CD4-positive, alpha-beta T cell treated with Interleukin-4 for 1 hour (primary cell): ENCODE measurements at places on chromosomes 2 and 18.

DNA sequence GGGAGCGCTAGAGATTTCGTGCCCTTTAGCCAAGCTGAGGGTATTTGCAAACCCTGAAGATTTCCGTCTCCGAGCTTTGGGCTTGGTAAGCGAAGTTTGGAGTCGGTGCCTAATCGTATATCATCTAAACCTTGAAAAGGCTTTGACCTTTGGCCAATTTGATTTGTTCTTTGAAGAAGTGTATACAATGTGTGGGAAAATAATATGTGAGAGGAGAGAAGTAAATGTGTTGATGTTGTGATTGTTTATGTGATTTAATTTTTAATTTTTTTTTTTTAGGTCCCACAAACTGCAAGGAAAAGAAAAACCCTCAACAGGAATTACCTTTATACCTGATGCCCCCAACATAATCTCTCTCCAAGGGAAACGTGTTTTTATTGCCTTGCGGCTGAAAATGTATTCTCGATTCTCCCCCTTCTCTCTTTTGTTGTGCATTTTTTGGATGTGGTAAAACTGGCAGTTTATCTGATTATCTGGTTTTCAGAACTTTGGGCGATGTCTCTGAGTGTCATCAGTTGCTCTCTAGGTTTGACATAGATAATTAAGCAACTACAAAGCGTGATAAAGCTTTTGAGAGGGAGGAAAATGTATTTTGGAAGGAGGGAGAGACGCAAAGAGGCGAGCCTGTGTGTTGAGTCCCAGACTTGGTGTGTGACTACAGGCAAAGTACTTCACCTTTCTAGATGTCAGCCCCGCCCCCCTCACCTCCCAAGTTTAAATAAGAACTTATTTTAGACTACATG lies 912 bp upstream of the FBXO11 start:
- peak; percentile 74 for DNase-seq

GRCh38 chr2:40251137-40251536 lies 200.8 kb downstream of the SLC8A1 start:
- no peak for DNase-seq

- DNase-seq = no peak
These were observed 350.8 kb downstream of the CDH2 start for GRCh38 chr18:27826101-27826500.

DNA sequence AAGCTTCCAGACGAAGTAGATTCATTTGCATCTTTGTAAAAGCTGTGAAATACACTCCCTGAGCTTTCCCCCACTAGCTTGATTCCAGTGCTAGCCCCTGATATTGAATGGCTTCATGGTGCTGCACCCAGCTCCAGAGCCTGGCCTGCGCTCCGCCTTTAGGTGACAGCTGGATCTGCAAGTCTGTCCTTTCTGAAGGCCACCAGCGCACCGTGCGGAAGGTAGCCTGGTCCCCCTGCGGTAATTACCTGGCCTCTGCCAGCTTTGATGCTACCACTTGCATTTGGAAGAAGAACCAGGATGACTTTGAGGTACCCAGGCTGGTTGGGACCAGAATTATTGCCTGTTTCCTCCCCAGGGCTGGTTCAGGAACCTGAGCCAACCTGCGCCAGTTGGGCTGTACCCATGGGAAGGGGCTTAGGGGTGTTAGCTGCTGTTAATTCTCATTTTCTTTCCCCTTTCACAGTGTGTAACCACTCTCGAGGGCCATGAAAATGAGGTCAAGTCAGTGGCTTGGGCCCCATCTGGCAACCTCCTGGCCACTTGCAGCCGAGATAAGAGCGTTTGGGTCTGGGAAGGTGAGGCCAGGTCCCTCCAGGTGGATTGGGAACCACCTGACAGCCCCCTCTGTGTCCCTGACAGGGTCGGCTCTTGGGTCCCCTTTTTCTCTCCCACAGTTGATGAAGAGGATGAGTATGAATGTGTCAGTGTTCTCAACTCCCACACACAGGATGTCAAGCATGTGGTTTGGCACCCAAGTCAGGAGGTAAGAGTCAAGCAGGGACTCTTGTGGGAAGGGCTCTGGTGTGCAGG lies 1.3 kb downstream of the CIAO1 start:
- DNase-seq = peak; percentile 45

DNA sequence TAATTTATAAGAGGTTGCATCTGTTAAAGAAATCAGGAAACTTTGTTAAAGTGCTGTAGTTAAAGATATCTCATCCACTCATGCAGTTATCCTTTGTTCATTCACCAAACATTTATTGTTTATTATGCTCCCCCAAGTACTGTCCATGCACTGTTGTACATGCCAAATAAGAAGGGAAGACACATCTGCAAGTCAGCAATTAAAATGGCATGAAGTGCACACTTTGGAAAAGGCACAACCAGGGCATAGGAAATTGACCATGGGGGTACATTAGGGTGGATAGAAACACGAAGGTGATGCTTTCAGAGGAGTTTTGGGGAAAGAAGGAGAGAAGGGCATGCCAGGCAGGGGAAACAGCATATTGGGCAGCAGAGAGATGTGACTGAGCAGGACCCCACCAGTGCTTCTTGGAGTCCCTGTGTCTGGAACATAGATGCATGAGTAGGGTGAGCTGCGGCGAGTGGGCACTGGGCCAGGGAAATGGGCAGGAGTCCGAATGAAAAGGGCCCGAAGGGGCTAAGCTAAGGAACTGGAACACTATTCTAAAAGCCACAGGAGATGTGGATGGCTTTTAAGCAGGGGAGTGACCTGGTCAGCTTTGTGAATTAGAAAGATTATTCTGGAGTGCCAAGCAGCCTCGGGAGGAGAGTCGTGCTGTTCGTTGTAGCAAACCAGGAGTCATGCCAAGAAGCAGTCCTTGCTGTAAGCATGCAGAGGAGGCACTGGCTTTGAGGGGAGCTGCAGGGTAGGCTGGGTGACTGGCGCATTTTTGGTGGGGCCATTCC lies 316.3 kb downstream of the AGPS start:
- DNase-seq = no peak

DNA sequence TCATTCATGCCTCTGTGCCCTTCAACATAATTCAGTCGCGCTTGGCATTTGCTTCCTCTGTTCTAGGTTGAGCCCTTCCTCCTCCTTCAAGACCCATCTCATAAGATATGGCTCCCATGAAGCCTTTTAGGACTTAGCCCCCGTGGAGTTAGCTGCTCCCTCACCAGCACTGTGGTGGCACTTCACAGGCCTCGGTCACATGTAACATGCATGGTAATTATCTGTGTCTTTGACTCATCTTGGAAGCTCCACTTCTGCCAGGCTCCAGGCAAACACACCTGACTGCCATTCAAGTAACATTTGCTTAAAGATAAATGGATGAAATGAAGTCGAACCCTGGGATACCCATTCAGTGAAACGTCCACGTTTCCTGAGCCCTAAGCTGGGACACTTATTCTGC lies 484.7 kb downstream of the EIPR1 start:
- DNase-seq = no peak

- DNase-seq = no peak
These were observed 4.0 kb downstream of the TMEM200C start for GRCh38 chr18:5891184-5891853.

DNA sequence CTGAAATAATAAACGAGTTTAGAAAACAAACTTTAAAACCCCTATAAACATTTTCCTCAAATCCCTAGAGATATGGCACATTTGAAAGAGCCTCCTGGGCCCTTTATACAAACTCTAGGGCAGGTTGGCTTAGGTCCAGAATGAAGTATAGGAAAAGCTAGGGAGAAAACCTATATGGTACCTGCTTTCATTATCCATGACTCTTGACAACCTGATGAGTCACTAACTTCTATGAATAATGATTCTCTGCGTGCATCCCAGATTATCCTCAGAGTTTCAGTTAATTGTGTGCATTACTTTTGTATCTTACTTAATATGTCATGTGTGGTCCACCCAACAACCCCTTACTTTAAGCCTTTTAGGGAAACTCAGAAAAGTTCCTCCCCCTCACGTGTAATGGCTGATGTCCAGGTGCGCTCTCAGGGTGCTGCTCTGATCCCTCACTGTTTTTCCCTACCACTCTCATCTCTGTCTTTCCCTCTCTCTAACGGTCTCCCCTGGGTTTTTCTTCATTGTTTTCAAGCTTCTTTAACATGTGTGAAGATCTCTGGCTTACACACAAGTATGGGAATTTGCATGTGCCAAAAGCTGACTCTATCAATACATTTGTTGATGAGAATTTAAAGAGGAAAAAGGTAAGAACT lies 78.5 kb downstream of the LRP1B start:
- DNase-seq = no peak

GRCh38 chr2:102736110-102736409 lies 25.8 kb upstream of the TMEM182 start:
- DNase-seq = no peak

DNA sequence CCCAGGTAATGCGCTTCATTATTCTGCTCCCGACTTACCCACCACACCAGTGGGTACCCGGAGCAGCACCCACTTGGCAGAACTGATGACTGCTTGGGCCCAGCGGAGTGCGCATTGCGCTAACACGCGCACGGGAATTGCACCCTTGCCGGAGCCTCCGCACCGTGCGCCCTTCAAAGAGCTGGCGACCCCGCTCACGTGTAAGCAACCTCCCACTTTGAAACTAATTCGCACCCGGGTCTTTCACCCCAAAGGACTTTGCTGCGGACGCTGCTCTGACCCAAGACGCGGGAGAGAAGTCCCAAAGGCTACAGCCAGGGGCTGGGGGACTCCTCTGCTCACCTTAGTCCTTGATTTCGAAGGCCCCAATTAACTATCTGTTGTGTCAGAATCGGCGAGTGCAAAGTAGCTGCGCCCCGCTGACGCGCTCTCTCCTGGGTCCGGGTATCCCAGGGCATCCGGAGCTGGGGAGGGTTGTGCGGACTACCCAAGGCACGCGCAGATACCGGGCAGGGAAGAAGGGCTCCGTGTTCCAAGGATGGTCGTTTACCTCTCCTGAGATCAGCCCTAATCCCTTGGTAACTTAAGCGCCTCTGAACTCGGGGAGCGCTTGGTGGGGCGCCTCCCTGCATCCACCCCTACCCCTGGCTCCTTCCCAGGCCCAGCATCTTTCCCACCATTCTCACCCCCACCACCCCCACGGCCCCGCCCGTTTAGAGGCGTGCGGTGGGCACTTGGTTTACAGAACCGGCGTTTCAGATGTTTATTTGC lies 13.1 kb upstream of the SATB2 start:
- DNase-seq = no peak

DNA sequence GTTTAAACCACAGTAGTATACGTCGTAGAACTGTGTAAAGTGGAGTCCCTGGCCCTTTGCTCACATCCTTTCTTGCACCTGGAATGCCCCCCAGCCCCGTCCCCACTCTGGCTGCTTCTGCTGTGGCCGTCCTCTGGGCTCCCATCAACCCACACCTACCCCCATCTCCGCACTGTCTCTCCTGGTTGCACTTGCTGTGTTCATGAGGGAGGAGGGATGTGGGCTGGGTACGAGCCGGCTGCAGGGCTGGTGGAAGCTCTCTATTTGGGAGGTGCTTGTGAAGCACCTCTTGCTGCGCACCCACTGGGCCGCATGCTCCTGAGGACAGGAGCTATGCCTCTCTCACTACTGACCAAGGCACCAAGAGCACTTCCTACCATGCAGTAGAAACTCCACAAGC lies 5.1 kb downstream of the OR6B3 start:
- DNase-seq = no peak

GRCh38 chr2:126696644-126697520 lies 40.9 kb downstream of the GYPC start:
- no peak for DNase-seq

DNA sequence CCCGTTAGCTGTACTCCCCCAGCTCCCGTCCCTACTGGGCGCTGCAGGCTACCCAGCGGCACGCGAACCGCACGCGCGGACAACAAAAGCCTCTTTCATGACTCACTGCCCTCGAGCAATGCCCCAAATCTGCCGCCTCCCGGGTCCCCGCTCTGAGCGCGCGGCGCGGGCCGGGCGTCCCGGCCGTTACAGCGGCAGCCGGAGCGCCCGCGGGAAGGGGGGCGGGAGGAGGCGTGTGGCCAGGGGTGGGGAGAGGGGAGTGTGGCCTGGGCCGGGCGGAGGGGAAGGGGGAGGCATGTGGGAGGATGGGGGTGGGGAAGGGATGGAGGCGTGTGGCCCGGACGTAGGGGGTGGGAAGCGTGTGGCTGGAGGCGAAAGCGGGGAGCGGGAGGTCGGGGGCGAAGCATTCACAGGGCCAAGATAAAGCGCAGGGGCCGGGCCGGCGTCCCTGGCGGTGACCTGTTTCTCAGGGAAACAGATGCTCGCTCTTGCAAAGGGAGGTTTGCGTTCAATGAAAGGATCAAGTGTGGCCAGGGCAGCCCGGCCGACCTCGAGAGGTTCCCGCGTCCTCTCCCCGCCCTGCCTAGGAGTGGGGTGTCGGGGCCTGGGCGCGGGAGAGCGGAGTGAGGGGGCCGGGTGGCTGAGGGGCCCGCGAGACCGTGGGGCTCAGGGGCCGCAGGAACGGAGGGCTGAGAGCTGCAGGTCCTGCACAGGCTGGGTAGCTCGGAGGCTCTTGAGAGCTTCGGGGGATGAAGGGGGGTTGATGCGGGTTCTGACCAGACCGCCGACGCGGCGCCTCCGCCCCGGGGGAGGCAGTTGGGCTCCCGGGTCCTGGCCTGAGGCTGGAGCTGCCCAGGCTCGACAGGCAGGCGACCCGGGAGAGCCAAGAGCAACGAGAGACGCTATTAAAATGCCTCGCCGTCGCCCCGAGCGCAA lies 3.5 kb upstream of the NEUROD1 start:
- no peak for DNase-seq

GRCh38 chr2:12730265-12730664 lies 13.5 kb downstream of the TRIB2 start:
- no peak for DNase-seq

DNA sequence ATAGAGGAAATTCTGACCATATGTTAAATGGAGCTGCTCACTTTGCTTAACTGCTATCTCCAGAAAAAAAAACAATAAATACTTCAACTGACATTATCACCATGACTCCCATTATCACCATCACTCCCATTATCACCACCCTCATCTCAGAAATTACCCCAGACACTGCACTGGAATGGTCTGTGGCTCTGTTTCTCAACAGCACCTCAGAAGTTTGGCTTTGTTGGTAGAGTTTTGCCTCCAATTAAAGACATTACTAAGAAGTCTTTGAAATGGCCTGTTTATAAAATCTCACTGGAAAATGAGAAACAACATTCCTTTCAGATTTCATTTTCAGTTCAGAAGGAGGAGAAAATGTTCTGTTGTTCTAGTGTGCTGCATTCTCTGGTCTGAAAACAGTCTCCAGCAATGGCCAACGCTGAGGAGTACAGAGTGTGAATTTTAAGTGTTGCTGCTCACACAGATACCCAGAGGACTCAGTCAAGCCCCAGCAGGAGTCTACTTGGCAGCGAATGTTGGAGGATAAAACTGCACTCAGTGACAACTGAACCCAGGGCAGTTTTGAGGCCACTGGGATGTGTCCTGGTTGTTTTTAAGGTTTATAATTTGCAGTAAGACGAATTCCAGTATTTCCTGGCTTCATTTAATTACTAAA lies 364.5 kb upstream of the CDH2 start:
- no peak for DNase-seq

DNA sequence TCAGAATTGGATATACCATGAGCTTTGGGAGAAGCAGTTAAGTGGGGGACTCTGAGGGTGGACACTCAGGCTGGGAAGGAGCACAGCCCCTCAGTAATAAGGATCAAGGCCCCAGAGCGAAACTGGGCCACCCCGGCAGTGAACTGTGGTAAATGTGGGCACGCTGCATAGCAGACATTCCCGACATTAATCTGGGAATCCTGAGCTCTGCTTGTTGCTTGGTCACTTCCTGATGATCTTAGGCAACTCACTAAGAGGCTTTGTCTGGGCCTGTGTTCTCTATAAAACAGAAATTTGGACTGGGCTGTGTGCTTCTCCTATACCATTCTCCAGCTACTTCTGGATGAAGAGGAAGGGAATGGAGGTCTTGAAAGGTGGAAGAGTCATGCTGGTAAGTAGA lies 4.8 kb downstream of the TGFBRAP1 start:
- no peak for DNase-seq
